ENCODE measurements at places on chromosomes 12 and 14.

DNA sequence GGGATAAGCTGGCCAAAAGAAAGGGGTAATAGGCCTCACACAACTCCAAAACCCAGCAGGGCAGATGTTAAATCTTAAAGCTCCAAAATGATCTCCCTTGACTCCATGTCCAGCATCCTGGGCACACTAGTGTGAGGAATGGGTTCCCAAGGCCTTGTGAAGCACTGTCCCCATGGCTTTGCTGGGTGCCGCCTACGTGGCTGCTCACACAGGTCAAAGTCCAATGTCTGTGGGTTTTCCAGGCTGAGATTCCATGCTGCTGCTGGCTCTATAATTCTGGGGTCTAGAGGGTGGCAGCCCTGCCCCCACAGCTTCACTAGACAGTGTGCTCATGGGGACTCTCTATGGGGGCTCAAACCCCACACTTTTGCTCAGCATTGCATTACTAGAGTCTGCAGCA lies 145.3 kb upstream of the GRIN2B start:
- H3K27ac ChIP-seq = no peak overlapping the region
- H3K36me3 ChIP-seq = no peaks in the 10 kb centered on the region
- no peak for DNase-seq
- no peak overlapping the region for H3K4me3 ChIP-seq
- no peaks in the 10 kb centered on the region for H3K27me3 ChIP-seq

DNA sequence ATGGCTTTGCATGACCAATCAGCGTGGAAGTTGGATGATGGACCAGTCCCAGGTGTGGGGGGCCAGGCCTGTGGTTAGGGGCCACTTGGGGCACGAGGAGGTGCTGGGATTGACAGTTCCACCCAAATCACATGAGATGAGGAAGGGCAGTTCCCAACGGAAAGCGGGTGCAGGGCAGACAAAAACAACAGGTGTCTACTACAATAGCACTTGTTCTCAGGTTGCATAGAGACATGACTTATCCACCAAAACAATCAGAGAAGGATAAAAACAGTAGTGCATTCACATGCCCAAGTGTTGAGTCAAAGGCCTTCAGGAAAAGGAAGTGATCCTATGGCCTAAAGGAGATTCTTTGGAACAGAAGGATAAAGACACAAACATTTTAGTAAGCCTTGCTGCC lies 14.6 kb upstream of the EIF2B2 start:
- no peaks in the 10 kb centered on the region for H3K36me3 ChIP-seq
- no peak overlapping the region for H3K4me3 ChIP-seq
- no peak overlapping the region for H3K27ac ChIP-seq
- H3K27me3 ChIP-seq = no peaks in the 10 kb centered on the region

- H3K36me3 ChIP-seq = peaks cover 25% of the 10 kb centered on the region
- peaks cover 26% of the 10 kb centered on the region for H3K4me1 ChIP-seq
- no peak overlapping the region for H3K27ac ChIP-seq
Observed at GRCh38 chr14:69055125-69055524, 76.0 kb upstream of the ACTN1 start.

- no peak overlapping the region for H3K4me3 ChIP-seq
- no peaks in the 10 kb centered on the region for H3K27me3 ChIP-seq
- H3K27ac ChIP-seq = no peak overlapping the region
- H3K4me1 ChIP-seq = no peaks in the 10 kb centered on the region
- H3K36me3 ChIP-seq = no peaks in the 10 kb centered on the region
- DNase-seq = no peak
Observed at GRCh38 chr14:101499080-101499479, 62.2 kb upstream of the DIO3 start.
